ENCODE measurements at places on chromosomes 2 and 18.

DNA sequence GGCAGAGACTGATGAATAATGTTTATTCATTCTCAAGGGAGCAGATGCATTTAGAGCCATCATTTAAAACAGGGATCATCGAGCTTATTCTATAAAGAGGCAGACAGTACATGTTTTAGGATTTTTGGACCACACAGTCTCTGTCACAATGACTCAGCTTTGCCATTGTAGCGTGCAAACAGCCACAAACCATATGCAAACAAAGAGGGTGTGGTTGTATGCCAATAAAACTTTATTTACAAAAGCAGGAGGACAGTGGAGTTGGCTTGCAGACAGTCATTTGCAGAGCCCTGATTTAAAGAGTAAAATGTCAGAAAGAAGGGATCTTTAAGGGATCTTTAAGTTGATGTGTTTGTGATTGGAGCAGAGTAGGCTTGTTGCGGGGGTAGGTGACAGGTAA lies 51.5 kb downstream of the SMIM21 start:
- DNase-seq, result no peak

- no peak for DNase-seq
These were observed 199.5 kb downstream of the NDUFA10 start for GRCh38 chr2:239825705-239825979.

DNA sequence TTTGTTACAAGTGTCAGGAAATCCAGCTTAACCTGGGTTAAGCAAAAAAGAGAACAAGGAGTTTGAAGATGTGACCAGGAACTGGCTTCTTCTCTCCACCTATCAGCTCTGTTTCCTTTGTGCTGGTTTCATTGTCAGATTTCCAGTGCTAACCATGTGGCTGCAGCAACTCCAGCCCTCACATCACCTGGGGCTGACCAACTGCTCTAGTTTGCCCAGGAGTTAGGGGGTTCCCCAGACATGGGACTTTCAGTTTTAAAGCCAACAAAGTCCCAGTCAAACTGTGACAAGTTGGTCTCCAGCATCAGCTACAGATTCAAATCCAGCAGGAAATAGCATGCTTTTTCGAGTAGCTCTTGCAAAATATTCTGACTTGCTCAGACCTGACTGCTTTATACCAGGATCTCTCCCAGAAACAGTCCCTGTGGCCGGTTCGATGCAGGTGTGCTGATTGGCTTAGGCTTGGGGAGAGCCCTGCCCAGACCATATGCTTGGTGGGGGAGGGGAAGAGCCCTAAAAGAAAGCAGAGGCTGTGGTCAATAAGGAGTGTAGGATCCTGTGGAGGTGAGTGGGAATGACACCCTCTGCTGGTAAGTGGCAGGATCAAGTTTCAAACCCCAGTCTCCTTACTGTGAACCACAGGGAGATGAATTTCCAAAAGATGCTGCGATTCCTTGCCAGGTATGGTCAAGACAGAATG lies 49.5 kb downstream of the KCNE4 start:
- DNase-seq, result peak; percentile 24

- no peak for DNase-seq
These were observed 232.1 kb upstream of the TRIB2 start for GRCh38 chr2:12484536-12485115.

- DNase-seq, result no peak
These were observed 91.1 kb downstream of the ACTR3 start for GRCh38 chr2:113980946-113981345.

GRCh38 chr2:167420211-167420610 lies 531.9 kb downstream of the XIRP2 start:
- DNase-seq, result no peak

GRCh38 chr2:227877421-227878310 lies 6.2 kb downstream of the DAW1 start:
- DNase-seq, result no peak

DNA sequence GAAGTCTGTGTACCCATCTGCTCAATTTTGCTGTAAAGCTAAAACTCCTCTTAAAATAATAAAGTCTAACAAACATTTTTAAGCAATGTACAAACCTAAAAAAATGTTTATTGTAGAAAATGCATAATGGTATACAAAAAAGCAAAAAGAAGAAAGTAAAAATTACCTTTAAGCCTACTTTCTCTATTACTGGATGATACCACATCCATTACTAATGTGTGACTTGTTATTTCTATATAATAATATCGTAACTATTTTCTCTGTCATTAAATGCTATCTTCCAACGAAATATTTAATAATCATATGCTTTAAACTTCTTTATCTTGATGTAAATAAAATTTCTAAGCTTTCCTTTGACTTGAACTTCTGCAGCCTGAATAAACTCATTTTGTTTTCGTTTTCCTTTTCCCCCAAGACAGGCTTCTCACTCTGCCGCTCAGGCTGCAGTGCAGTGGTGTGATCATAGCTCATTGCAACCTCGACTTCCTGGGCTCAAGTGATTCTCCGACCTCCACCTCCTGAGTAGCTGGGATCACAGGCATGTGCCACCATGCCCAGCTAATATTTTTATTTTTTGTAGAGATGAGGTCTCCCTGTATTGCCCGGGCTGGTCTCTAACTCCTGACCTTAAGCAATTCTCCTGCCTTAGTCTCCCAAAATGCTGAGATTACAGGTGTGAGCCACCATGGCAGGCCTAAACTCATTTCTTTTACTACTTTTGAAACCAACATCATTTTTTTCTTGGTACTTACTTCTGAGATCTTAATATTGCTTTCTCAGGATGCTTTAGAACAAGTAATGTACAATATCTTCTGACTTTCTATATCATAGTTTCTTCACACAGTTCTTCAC lies 18.1 kb upstream of the DNAH7 start:
- DNase-seq, result no peak

- no peak for DNase-seq
These were observed 3.2 kb downstream of the GATA6 start for GRCh38 chr18:22172594-22173049.

DNA sequence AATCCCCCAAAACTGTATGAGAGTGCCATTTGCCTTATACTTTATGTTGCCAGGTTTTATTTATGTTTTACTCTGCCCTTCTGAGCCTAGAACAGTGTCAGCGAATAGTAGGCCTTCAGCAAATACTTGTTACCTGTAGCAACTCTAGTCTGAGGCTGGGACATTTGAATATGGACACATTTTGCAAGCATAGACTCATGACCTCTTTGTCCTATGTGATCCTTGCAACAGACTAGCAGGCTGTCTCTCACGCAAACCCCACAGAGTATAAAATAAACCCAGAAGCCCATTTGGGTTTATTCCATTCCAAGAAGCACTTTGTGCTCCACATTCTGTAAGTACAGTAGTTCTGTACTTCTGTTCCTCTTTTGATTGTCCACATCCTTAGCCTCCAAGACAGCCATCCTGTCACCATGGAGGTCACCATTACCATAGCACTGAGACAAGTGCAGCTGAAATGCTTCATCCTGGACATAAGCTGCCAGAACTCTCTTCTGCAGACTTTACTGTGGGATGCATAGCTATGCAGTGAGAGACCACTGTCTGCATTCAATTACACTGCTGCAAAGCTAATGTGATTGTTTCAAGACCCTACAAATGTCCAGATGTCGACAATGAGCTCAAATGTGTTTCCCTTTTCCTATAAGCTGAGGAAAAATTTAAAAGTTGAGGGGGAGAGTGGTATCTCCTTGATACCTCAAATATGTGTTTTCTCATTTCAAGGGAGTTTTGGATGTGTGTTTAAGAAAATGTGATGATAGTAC lies 425.7 kb downstream of the PID1 start:
- no peak for DNase-seq

DNA sequence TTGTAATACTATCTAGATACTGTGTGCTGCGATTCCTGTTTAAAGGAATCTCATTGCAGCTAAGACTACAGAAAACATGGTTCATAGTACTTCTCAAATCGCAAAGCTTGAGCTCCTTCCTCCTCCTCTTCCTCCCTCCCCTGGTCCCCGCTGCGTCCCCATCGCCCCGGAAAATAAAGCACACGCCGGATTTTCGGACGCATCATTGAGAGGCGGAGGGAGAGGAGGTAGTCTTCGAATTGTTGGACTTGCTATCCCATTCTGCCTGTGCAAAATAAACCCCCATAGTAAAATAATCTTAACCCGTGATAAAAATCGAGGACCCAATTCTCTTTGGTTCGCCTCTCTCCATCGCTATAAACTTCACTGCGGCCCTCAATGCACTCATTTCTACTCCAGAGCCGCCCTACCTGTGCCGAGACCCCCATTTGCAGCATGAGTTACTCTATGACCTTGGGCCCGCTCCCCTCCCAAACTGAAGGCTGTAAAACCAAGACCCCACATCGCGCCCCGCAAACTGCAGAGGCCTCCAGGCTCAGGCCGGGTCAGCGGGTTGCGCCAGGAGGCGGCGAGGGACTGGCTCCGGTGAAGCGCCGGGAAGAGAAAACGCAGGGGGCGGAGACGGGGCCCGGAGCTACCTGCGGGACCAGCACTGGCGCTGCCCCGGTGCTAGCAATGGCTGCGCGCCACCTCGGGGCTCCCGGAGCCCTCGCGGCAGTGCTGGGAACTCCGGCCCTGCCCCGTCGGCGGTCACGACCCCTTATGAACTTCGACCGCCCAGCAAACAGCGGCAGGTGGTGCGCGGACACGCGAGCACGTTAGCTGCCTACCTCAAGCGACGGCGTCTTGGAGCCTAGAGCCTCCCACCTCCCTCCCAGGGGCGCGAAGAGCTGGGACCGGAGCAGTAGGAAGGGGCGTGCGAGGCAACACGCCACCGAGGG lies 649 bp downstream of the ESCO1 start:
- DNase-seq, result peak; percentile 79

GRCh38 chr2:166411473-166412230 lies 35.9 kb upstream of the SCN9A start:
- no peak for DNase-seq

GRCh38 chr2:206163251-206163880 lies 3.7 kb downstream of the EEF1B2 start:
- DNase-seq, result no peak

DNA sequence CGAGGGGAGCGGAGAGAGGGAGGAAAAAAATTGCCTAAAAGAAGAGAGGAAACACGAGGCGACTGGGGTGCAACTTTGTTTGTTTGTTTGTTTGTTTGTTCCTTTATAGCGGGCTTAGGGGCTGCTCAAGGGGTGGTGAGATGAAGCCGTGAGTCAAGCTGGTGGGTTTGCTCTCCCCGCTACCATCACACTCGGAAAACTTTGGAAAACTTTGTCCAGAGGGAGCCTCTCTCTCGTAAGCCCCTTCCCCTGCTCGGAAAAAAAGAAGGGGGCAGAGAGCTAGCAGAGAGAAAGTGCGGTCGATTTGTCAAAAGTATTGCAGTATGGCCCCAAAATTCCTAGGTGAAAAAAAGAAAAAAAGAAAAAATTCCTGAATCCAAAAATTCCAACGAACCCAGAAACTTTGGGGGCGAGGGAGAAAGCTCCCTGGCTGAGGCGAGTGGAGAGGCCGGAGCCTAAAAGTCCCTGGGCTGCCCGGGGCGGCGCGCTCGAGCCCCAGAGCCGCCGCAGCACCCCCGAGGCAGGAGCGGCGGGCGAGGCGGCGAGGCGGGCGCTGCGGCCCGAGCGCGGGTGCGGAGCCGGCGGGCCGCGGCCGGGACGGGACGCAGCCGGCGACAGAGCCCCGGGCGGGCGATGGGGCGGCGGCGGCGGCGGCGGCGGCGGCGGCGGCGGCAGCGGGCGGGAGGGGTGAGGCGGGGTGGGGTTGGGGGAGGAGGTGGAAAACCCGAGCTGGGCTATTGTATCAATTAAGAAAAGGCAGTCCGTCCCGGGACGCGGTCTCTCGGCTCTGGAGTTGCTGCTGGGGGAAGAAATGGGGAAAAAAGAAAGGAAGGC lies 558 bp upstream of the CYP26B1 start:
- no peak for DNase-seq

- DNase-seq, result no peak
These were observed 55.5 kb upstream of the HS6ST1 start for GRCh38 chr2:128374001-128374710.

GRCh38 chr2:165587335-165587938 lies 117.9 kb downstream of the CSRNP3 start:
- no peak for DNase-seq

GRCh38 chr2:161138429-161138828 lies 21.8 kb upstream of the TANK start:
- no peak for DNase-seq

DNA sequence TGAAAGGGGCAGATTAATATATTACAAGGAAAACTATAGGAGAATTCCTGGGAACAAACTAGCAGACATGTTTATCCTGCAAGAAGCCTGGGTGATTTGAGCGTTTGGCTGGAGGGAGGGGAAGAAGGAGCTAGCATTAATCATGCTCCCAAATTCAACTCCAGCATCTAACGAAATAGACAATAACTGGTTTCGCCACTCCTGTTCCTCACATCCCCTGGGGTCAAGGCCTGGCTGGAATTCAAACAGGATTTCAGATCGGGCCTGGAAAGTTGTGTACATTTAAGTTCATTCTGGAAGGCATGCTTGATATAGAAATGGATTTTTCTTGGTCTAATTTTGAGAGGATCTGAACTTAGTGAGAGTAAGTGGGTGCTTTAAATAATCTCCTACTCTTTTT lies 126.1 kb upstream of the CTAGE1 start:
- no peak for DNase-seq

- no peak for DNase-seq
These were observed 51.8 kb upstream of the RAB27B start for GRCh38 chr18:54776282-54776977.

DNA sequence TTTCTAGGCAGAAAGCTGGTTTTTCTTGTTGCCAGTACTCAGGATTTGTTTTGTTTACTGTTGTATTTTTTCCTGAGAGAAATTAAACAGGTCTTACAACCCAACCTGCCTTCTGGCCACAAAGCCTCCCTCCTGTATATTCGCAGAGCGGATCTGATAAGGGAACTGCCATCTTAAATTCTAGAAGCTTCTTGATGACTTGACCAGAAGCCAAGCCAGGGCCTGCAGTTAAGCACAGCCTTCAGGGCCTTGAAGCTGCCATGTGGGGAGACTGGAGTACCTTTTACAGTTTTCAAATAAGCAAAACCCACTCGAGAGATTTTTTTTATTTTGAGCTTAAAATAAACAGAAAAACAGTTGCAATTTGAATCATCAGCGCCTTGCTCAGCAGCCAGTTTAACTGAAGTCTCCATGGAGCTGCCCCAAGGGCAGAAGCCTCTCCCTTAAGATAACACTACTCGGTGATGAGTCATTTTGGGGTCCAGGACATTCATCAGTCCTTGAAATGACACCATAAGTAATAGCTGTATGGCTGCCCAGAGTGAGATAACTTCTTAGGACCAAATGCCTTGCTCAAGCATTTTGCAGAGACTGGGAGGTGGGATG lies 51.5 kb upstream of the PHLPP1 start:
- DNase-seq, result no peak

- no peak for DNase-seq
These were observed 24.5 kb downstream of the MAL start for GRCh38 chr2:95049961-95050360.

DNA sequence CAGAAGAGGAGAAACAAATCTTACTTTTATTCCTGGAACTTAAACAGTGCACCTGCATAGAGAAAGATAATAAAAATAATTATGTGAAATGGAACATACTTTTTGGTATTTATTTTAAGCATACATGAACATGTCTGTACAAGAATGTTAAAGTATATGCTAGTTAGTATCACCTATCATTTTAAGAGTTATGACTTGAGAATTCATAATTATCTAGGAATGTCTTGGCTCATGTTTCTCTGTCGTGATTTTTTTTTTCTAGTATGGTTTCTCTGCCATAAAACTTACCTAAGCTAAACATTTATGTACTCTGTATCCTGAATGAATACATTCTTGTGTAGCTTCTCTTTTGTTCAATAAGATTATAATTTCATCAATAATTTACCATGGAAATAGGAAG lies 4.2 kb downstream of the SERPINB7 start:
- no peak for DNase-seq
